ENCODE measurements at places on chromosomes 16 and 17. TPM values are rescaled to one million over a fixed set of nuclear protein-coding genes. Genes with fewer than 3 reads are reported as not detected.

GRCh38 chr17:4341616-4341977 lies 24.9 kb downstream of the UBE2G1 start:
- no peaks in the 10 kb centered on the region for H3K27me3 ChIP-seq
- H3K27ac ChIP-seq = no peak overlapping the region
- no peak overlapping the region for H3K4me3 ChIP-seq
- no peak for DNase-seq
- no peaks in the 10 kb centered on the region for H3K36me3 ChIP-seq

DNA sequence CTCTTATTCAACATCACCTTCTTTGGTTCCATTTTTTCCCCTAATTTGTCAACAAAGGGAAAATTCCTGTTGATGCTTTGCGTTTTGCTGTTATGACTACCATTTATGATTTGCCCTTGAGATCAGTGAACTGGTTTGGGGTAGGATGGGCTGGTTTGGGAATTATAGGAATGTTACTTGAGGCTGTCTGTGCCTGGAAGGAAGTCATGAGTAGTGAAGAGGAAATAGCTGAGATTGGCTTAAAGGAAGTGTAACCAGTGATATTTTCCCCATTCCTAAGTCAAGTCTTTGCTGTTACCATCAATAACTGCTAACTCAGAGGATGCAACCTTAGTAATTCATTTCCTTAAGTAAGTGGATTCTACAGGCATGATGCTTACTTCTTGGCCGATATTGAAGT lies 179.2 kb downstream of the MAP2K6 start:
- no peaks in the 10 kb centered on the region for H3K4me1 ChIP-seq
- no peaks in the 10 kb centered on the region for H3K36me3 ChIP-seq
- H3K4me3 ChIP-seq = no peak overlapping the region

DNA sequence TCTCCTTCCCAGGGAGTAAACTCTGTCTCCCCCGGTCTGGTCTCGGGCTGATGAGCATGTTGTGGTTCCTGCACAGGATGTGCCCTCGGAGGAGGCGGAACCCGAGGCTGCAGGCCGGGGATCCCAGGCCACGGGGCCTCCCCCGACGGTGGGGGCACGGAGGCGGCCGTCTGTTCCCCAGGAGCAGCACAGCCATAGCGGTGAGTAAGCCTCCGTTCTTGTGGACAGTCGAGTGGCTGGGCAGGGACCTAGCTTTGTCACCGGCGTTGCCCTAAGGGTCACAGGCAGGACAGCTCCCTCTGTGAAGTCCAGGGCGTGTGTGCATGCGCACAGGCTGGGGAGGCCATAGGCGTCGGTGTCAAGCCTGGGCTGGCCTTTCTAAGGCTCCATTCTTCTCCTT lies 3.5 kb downstream of the ZNF213 start:
- no peaks in the 10 kb centered on the region for H3K4me1 ChIP-seq
- H3K27ac ChIP-seq = no peak overlapping the region
- no peaks in the 10 kb centered on the region for H3K36me3 ChIP-seq

The TK2 gene
- total RNA-seq = 28.1 TPM

GRCh38 chr17:64209983-64210382 lies 53.1 kb downstream of the TEX2 start:
- no peaks in the 10 kb centered on the region for H3K4me1 ChIP-seq
- no peak overlapping the region for H3K27ac ChIP-seq
- no peak for DNase-seq
- H3K4me3 ChIP-seq = no peak overlapping the region
- H3K27me3 ChIP-seq = no peaks in the 10 kb centered on the region
- no peaks in the 10 kb centered on the region for H3K36me3 ChIP-seq

- H3K27ac ChIP-seq = peak overlapping the region; percentile 41
- peaks cover 14% of the 10 kb centered on the region for H3K4me1 ChIP-seq
- peak; percentile 65 for DNase-seq
- H3K4me3 ChIP-seq = no peak overlapping the region
- H3K27me3 ChIP-seq = no peaks in the 10 kb centered on the region
These were observed 7.5 kb upstream of the ARMC5 start for GRCh38 chr16:31451681-31452351.

DNA sequence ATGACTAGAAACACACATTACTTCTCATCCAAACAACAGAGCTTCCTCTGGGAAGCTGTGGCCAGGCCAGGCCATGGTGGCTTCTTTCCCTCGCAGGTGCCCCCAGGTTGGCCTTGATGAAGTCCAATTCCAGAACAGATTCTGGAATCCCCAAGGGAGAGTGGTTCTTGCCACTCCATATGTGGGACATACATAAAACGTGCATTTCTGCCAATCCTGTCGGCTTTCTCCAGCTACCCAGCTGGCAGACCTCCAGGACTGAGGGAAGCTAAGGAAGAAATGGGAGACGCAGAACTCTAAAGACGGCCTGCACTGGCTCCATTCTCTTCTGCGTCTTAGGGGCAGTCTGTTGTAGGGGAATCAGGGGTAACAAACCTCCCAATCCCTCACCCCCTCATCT lies 219.2 kb upstream of the CDH5 start:
- DNase-seq = no peak
- no peaks in the 10 kb centered on the region for H3K36me3 ChIP-seq
- no peaks in the 10 kb centered on the region for H3K27me3 ChIP-seq
- no peak overlapping the region for H3K4me3 ChIP-seq
- H3K27ac ChIP-seq = no peak overlapping the region
- H3K4me1 ChIP-seq = no peaks in the 10 kb centered on the region

DNA sequence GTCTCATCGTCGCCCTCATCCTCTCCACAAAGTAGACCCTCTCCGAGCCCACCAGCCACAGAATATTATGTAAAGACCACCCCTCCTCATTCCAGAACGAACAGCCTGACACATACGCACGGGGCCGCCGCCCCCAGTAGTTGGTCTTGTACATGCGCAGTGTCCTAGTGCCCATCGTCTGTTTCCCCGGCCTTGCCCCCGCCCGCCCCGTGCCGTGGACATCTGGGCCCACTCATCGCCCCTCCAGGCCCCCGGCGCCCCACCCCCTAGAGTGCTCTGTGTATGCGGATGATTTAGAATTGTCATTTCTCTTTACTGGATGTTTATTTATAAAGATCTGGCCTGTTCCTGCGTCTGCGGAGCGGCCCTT lies 475 bp upstream of the AMDHD2 start:
- peaks cover 38% of the 10 kb centered on the region for H3K4me1 ChIP-seq
- H3K36me3 ChIP-seq = no peaks in the 10 kb centered on the region
- H3K27me3 ChIP-seq = no peaks in the 10 kb centered on the region
- DNase-seq = no peak

- no peak overlapping the region for H3K4me3 ChIP-seq
- no peak for DNase-seq
- no peak overlapping the region for H3K27ac ChIP-seq
- no peaks in the 10 kb centered on the region for H3K4me1 ChIP-seq
- no peaks in the 10 kb centered on the region for H3K36me3 ChIP-seq
These were observed 15.5 kb downstream of the MYO15B start for GRCh38 chr17:75603123-75603522.

GRCh38 chr17:45129426-45129939 lies 2.8 kb downstream of the PLCD3 start:
- peaks cover 5% of the 10 kb centered on the region for H3K4me1 ChIP-seq
- no peak overlapping the region for H3K27ac ChIP-seq
- no peaks in the 10 kb centered on the region for H3K36me3 ChIP-seq
- H3K4me3 ChIP-seq = no peak overlapping the region

DNA sequence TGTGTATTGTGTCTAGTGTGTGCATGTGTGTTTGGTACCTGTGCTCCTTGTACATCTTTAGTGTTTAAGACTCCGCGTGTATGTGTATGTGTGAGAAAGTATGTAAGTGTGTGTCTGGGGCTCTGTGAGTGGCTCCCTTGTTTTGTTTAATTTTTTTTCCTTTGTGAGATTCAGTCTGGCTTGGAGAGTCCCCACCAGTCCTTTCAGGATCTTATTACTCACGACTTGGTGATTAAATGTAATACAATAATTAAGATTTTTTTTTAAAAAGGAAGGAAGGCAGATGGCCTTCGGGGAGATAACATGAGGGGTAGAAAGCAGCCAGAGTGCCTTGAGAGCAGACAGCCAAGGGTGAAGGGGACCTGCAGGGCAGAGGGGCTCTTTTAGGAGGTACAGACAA lies 33.9 kb downstream of the FZD2 start:
- H3K4me1 ChIP-seq = no peaks in the 10 kb centered on the region
- DNase-seq = no peak
- no peak overlapping the region for H3K4me3 ChIP-seq
- no peak overlapping the region for H3K27ac ChIP-seq
- H3K27me3 ChIP-seq = no peaks in the 10 kb centered on the region

The CHST4 gene
- 1.2 TPM for total RNA-seq

The ZNF319 gene
- total RNA-seq = 12.9 TPM

DNA sequence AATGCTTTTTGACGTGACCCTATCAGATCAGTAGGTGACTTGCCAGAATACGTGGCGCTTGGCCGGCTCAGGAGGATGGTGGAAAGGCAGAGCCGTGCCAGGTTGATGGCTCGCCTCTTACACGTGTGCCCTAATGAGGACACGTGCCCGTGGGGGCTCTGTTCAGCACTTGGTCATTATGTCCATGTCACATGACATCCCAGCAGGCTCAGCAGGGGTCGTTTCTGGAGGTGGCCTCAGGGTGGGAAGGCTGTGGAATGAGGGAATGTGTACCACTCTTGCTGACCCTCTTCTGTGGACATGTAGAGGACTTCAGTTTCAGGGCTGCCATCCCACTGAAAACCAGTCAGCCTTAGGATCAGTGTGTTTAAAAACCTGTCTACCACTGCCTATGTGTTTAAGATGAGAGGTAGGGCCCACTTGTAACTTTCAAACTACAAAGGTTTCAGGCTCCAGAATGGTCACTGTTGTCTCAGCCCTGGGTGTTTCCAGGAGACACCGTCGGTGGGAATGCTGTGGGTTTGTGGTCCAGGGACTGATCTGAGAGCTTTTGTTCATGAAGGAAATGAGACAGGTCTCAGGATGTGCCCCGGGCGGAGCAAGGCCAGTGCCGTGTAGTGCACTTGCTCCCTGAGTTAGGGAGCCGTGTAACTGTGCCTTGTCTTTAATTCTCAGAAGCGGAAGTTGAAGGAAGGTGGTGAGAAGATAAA lies 12.1 kb downstream of the UBN1 start:
- H3K4me1 ChIP-seq = no peaks in the 10 kb centered on the region
- H3K27me3 ChIP-seq = no peaks in the 10 kb centered on the region
- DNase-seq = no peak

The HS3ST2 gene
- total RNA-seq = 0.77 TPM

DNA sequence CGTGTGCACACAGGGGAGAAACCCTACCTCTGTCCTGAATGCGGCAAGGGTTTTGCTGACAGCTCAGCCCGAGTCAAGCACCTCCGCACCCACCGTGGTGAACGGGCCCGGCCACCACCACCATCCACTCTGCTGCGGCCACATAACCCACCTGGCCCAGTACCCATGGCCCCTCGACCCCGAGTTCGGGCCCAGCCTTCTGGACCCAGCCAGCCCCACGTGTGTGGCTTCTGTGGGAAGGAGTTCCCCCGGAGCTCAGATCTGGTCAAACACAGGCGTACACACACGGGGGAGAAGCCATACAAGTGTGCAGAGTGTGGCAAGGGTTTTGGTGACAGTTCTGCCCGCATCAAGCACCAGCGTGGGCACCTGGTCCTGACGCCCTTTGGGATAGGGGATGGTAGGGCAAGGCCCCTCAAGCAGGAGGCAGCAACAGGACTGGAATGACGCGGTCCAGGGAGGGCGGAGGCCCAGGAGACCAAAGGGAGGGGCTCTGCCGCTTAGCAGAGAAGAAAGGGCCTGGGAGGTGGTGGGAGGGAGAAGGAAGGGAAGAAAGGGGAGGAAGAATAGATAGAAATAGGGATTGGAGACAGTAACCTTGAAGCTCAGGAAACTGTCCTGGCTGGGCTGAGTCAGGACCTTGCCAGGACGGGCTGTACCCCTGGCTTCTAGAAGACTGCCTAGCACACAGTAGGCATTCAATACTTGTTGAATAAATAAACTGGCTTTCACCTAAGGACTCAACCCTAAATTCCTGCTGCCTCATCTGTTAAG lies 3.6 kb downstream of the ZNF48 start:
- H3K4me1 ChIP-seq = peaks cover 8% of the 10 kb centered on the region
- H3K27me3 ChIP-seq = no peaks in the 10 kb centered on the region
- H3K27ac ChIP-seq = peak overlapping the region; percentile 82

DNA sequence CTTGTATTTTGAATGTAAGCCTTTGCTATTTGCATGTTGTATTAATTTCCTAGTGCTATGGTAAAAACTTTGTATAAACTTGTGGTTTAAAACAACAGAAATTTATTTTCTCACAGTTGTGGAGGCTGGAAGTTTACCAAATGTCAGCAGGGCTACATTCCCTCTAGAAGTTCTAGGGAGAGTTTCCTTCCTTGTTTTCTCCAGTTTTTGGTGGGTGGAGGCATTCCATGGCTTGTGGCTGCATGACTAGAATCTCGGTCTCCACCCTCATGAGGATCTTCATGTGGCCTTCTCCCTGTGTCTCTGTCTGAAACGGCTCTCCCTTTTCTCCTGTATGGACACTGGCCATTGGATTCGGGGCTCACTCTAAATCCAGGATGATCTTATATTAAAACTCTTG lies 482.2 kb upstream of the GOT2 start:
- H3K27ac ChIP-seq = no peak overlapping the region
- H3K36me3 ChIP-seq = no peaks in the 10 kb centered on the region
- no peaks in the 10 kb centered on the region for H3K27me3 ChIP-seq
- H3K4me3 ChIP-seq = no peak overlapping the region

DNA sequence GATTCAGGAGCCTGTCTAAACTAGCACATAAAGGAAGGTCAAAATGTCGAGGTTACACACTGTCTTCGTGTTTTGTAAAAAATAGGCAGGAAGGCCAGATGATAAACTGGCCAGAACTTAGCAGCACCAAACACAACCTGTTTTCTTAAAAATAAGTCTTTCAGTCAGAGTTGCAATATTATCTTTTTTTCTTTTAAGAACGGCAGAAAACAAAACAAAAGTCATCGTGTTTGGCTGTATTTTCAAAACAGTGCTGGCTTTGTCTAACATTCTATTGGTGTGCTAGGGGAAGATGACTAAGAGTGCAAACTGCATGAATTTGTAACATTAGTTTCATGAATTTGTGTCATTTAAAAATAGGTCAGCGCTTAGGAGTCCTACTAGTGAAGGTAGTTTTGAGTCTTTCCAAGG lies 5.3 kb downstream of the MAF start:
- H3K4me1 ChIP-seq = no peaks in the 10 kb centered on the region
- H3K27ac ChIP-seq = peak overlapping the region; percentile 84
- H3K27me3 ChIP-seq = no peaks in the 10 kb centered on the region
- H3K4me3 ChIP-seq = peak overlapping the region; percentile 76
- DNase-seq = no peak

The NPIPB9 gene
- total RNA-seq = 6.2 TPM

The MFSD6L gene
- 0.41 TPM for total RNA-seq

DNA sequence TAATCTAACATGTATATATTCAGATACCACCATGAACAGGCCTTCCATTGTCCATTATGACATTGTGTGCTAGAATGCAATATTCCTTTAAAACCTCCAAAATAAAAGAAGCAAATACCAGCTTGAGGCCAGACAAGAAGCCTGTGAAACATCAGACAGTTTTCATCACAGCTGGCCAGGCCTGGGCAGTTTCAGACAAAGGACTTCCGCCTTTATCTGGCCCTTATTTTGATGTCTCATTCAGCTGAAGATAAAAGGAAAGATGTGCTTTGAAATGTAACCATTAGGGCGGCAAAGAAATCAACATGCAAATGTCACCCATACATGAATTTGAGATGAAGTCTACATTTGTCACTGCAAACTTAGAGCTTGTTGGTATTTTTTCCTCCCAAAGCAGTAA lies 737.5 kb downstream of the KCNJ2 start:
- H3K4me1 ChIP-seq = no peaks in the 10 kb centered on the region
- H3K27me3 ChIP-seq = no peaks in the 10 kb centered on the region
- no peak for DNase-seq
- no peak overlapping the region for H3K27ac ChIP-seq
- H3K36me3 ChIP-seq = no peaks in the 10 kb centered on the region
